NCI-H1417 (cell line): ENCODE measurements at places on chromosomes 5 and 9.

DNA sequence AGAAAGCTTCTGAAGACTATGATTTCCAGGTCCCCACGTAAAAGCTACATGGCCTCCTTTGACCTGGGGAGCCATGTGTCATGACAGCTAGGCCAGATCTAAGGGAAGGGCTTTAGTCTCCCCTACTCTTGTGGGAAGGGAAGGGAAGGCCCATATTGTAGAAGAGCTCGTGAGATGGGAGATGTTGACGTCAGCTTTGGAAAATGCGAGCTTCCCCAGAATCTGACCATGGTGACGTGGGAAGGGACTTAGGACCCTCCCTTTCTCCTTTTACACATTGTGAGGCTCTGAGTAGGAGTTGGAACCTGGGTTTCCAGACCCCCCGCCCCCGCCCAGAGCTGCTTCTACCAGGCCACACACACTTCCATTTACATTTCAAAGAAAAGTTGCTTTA, 165.5 kb downstream of the SYK start:
- no peak for DNase-seq

GRCh38 chr9:103789686-103790085, 304.4 kb upstream of the SMC2 start:
- DNase-seq, result no peak

- no peak for DNase-seq
These were observed 141.0 kb upstream of the GRHPR start for GRCh38 chr9:37281541-37281940.

DNA sequence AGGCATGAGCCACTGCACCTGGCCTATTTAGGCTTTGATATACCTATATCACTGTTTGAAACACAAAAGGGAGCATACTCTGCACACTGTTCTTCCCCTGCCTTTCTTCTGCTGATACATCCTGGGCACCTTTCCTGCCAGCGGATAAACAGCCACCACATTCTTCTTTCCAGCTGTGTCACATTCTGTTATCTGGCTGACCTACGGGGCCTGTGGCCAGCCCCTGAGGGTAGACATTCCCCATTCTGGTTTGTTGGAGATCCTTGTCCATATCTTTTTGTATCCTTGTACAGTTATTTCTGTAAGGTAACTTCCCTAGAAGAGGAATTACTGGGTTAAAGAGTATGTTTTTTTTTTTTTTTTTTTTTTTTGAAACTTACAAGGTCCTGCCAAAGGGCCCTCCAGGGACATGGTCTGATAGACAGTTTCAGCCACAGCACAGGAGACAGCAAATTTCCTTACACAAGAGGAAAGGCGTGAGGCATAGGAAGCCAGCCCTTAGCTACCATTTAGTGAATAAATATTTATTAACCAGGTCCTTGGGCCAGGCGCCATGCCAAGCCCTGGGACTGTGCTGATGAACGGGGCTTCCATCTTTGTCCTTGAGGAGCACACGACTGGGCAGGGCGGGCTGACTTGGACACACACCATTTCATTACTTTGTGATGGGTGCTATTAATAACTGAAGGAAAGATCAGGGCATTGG, 57.8 kb downstream of the ERGIC1 start:
- DNase-seq, result no peak

- DNase-seq, result no peak
These were observed 99.4 kb downstream of the MTREX start for GRCh38 chr5:55407059-55407684.

DNA sequence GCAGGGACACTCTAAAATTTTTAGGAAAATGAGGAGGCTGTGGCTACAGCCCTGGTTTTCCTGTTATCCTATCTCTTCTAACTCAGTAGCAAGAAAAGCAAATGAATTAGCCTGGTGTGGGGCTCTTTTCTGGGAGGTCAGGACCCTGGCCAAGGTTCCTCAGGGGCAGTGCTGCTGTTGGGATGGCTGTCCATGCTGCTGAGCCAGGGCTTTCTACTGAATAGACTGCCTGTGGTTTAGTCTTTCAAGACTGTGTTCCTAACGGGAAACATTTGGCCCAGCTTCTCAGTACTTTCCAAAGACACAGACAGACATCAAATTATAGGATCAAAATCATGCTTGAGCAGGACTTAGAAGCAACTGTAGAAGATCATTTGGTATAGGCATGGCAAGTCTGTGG, 18.1 kb downstream of the TNC start:
- DNase-seq, result no peak

GRCh38 chr9:134662143-134662876, 20.7 kb downstream of the COL5A1 start:
- no peak for DNase-seq

DNA sequence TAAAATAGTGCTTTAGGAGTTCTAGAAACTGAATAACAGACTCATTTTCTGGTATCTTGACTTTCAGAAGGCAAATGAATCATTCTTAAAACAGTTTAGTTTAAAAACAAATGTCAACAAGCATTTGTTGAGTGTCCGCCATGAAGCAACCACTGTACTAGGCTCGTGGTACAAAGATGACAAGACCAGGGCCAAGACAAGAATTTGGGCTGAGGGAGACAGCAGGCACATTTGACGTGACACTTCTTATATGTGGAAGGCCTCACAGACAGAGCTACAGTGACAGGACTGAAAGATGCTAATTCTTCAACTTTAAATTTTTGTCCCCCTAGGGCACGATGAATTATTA, 14.4 kb upstream of the ZNF131 start:
- DNase-seq, result no peak

DNA sequence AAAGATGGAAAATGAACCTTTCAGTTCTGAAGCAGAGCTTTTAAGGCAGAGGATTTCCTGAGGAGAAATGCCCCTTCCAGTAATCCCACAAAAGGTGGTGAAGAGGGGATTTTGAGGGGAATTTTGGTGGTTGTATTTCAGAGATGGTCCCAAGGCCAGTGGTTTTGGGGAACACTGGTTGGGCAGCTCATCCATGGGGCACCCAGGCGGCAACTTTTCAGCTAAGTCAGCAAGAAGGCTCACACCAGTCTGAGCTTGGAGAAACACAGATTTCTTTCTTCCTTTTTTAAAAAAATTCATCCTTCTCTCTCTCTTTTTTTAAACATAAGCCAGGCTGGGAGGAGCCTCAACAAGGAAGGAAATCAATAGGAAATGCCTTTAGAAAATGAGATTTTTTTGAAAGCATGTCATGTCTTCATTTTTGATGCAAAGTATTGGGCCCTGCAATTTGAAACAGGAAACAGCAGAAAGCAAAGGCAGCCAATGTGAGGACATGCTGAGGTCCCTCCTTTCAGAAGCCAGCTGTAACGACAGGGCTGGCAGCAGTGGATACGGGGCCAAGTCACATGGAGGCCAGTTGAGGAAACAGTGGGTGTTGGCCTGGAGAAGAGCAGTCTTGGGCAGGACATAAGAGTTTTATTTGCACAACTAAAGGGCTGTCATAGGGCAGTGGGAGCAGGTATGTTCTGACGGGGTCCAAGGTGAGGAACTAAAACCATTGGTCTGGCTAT, 155.3 kb upstream of the KLF4 start:
- no peak for DNase-seq

GRCh38 chr9:16307626-16308195, 562.8 kb downstream of the BNC2 start:
- no peak for DNase-seq

GRCh38 chr9:68981789-68982188, 32.1 kb downstream of the PRKACG start:
- DNase-seq, result peak; percentile 63

GRCh38 chr5:179111267-179112207, 51.4 kb downstream of the ZNF354C start:
- DNase-seq, result no peak

GRCh38 chr5:159682623-159683022, 233.7 kb upstream of the ADRA1B start:
- no peak for DNase-seq

- no peak for DNase-seq
These were observed 11.1 kb downstream of the TRIM14 start for GRCh38 chr9:98107926-98108325.

DNA sequence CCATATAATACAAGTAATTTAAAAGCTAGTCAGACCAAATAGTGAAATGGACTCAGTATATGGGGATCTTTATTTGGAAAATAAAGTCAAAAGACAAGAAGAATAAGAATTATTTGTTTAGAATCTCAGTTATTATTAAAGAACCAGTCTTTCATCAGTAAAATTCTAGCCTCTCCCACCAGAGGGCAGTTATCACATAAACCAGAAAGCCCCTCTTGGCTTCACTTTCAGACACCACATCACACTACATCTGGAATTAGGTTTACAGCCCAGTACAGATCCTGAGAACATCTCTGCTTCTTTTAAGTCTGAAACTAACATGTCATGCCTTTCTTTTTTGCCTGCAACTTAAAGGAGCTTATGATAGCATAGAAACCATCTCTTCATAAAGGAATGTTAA, 12.2 kb upstream of the HSPB3 start:
- no peak for DNase-seq

- DNase-seq, result no peak
These were observed 46.1 kb downstream of the PRR16 start for GRCh38 chr5:120510098-120510637.

- DNase-seq, result peak; percentile 92
These were observed 662.9 kb upstream of the ZNF608 start for GRCh38 chr5:125409234-125409860.

DNA sequence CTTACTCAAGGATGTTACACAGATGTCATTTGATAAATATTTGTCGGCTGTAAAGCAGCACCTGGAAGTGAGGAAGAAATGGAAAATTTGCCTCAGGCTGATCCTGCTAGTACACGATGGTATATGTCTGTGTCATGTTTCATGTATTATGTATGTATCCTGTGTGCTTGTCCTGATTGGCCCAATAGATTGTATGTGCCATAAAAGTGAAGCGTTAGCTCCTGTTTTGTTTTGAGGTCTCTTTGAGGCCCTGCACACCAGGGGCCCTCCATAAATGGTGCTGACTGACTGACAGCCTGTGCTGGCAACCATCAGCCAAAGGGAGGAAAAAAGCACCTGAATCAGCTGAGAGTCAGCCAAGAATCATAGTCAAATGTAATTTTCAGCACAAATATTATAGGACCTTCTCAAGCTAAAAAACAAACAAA, 11.8 kb upstream of the LNPEP start:
- peak; percentile 28 for DNase-seq

- no peak for DNase-seq
These were observed 16.9 kb downstream of the TMEM174 start for GRCh38 chr5:73189871-73190376.

DNA sequence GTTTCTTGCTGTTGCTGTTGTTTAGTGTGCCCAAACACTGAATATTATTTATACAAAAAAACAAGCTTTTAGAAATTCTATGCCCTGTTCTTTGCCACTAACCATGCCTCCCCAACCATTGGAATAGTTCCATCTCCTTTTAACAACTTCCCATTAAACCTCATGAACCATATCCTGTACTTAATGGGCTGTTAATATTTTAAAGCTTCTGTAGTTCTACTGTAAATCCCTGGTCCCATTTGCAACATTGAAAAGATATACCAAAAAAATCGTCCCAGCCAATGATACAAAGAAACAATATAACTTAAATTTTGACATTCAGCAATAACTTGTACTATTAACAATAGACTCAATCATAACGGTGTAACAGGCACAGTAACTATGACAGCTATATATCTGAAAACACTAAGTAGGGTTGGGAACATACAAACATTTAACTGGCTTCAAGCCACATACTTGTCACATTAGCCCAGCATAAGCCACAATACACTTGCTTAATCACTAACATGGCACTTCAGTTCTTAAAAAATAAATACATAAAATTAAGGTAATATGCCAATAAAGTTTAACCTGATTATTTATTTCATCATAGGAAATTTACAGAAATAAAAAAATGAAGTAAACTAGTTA, 86.1 kb downstream of the ADAMTS6 start:
- no peak for DNase-seq

DNA sequence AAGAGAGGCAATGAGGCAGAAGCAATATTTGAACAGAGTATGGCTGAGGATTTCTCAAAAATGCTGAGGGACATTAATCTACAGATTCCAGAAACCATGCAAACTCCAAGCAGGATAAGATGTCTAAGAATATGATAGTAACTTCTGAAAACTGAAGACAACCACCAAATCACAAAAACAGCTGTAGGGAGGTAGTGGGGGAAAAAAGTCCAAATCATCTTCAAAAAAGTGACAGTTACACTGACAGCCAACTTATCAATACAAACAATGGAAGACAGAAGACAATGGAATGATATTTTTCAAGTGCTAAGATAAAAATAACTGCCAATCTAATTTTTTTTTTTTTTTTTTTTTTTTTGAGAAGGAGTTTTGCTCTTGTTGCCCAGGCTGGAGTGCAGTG, 30.5 kb downstream of the CMYA5 start:
- DNase-seq, result no peak

- no peak for DNase-seq
These were observed 27.4 kb upstream of the ENHO start for GRCh38 chr9:34550016-34550680.

DNA sequence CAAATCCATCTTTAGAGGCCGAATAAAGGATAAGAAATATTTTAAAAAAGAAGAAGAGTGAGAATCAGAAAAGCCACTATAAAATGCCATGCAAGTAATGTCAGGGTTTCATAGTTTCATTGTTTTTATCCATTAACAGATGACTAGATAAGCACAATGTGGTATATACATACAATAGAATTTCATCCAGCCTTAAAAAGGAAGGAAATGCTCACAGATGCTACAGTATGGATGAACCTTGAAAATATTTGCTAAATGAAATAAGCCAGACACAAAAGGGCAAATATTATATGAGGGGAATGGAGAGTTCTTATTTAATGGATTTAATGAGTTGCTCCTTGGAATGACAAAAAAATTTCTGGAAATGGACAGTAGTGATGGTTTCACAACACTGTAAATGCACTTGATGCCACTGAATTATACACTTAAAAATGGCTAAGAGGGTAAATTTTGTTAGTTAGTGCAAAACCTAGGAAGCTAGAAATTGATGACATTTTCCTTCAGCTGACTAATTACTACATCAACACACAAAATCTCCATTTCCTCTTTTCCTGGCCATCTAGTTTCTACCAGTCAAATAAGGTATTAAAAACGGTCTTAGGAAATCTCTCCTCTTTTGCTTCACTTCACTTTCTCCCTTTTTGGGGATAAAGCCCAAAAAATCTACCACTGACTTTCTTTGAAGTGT, 86.6 kb downstream of the GNA14 start:
- DNase-seq, result no peak

DNA sequence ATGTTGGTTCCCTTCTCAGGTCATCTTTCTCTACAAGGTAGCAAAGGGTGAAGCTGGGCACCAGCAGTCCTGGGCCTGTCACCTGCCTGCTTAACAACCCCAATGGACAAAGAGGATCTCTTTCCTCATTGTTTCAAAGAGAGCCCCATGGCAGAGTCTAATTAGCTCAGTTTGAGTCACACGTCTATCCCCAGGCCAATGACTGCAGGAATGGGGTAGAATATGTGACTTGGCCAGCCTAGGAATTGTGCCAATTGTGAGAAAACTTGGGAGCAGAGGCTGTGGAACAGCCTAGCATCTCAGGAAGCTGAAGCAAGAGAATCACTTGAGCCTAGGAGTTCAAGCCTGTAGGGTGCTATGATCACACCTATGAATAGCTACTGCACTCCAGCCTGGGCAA, 3.6 kb upstream of the RAPGEF1 start:
- no peak for DNase-seq

- no peak for DNase-seq
These were observed 9.6 kb downstream of the SLC9A3 start for GRCh38 chr5:514673-515072.
